ENCODE measurements at places on chromosomes 3 and 15. TPM values are rescaled to one million over a fixed set of nuclear protein-coding genes. Genes with fewer than 3 reads are reported as not detected.

DNA sequence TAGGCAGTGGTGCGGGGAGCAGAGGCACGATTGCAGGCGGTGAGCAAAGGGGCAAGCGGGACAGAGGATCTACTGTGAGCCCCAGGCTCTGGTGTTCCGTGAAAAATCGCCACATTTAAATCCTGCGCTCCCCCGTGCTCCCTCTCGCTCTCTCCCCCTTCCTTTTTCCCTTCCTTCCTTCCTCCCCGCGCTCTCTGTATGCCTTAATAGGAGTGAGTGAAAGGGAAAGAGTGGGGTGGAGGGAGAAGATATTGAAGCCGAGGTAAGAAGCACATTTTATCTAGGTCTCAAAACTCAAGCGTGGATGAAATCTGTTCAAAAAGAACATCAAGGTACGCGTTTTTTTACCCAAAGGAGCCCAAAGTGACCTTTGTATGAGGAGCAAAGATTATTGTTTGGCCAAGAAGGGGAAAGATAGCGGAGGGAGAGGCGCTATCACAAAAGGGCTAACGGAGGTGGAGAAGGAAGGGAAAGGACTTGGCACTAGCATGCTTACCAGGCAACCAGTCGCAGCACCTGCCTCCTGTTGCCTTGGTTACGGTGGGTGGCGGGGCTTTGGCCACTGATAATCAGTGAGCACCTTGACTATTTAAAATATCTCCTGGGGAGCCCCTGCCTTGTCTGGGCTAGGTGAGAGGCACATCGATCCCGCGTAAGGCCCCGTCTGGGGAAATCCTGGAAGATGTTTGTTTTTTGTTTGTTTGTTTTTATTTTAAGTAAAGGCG, 14.9 kb upstream of the AEN start:
- peaks cover 14% of the 10 kb centered on the region for H3K4me1 ChIP-seq
- peaks cover 2% of the 10 kb centered on the region for H3K36me3 ChIP-seq
- no peak for DNase-seq
- no peak overlapping the region for H3K4me3 ChIP-seq
- H3K27ac ChIP-seq, result no peak overlapping the region
- peaks cover 79% of the 10 kb centered on the region for H3K27me3 ChIP-seq

DNA sequence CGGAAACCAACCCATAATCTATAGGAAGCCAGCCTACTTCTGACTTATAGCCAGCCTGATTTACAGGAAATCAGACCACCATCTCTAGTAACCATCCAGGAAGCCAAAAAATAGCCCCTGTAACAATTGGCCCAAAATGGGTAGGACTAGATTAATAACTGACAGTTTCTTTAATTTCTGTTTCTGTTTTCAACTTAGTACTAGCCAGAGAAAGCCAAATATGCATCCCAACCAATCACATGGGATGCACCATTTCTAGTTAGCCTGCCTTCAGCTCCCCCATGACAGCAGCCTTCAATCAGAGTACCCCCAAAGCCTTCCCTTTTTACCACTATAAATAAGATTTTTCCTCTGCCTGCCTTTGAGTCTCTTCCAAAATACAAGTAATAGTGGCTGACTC, 239.1 kb upstream of the GADL1 start:
- no peaks in the 10 kb centered on the region for H3K27me3 ChIP-seq
- no peak overlapping the region for H3K4me3 ChIP-seq
- H3K36me3 ChIP-seq, result no peaks in the 10 kb centered on the region

DNA sequence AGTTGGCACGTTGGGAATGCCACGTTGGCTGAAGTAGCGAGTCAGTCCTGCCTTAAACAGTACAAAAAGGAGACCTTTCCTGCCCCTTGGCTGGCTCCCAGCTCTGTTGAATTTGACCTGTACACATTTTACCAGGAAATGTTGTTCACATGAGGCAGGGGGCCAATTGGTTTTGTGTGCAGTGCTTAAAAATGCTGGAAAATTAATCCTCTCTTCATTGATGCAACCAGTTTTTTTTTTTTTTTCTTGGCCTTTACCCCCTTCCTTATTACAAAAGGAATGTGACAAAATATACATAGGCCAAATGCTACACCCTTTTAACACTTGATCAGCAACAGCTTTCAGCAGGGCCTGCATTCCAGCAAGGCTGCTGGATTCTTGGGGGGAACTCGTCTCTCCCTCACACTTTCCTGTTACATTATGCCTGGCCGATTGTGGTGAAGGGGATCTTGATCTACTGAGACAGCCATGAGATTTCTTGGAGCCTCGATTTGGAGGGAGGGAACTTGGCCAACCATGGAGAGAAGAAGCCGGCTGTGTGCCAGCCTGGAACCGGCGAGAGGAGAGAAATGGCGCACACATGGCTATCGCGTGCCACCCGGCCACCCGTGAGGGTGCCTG, 93.1 kb downstream of the DNASE1L3 start:
- H3K4me1 ChIP-seq, result peaks cover 32% of the 10 kb centered on the region
- DNase-seq, result no peak
- peaks cover 30% of the 10 kb centered on the region for H3K36me3 ChIP-seq

DNA sequence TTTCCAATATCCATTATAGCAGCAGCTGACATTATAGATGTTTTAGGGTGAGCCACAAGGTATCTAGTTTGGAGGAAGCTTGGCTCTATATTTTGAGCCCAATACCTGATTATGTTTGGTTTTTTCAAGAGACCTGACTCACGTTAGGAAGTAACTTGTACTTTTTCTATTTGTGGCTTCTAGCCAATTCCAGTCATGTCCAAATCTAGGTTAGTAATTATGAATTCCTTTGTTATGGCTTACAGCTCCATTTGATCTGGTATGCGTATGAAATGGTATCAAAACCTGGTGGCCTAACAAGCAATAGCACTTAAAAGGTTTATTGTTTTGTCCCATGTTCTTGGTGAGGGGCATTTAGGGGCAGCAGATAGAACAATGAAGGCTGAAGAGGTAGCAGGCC, 115.9 kb downstream of the TOP2B start:
- no peaks in the 10 kb centered on the region for H3K4me1 ChIP-seq
- DNase-seq, result no peak
- no peak overlapping the region for H3K27ac ChIP-seq
- H3K4me3 ChIP-seq, result no peak overlapping the region
- H3K36me3 ChIP-seq, result no peaks in the 10 kb centered on the region

DNA sequence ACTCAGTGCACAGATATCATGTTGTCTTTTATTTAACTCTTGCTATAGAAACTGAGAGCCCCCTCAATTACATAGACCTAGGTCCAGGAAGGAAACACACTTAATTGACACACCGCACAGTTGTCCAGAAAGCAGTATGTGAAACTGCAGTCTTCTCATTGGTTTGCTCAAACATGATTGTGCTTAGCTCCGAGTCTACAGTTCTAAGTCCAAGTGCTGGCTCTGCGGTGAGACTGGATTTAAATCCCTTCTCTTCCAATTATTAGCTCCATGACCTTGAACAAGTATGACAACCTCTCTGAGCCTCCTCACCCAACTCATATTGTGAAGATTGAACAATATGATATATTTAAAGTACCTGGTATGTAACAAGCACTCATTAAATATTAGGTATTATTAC, 19.0 kb upstream of the AHSG start:
- H3K27me3 ChIP-seq, result no peaks in the 10 kb centered on the region
- H3K4me1 ChIP-seq, result peaks cover 14% of the 10 kb centered on the region
- H3K36me3 ChIP-seq, result no peaks in the 10 kb centered on the region

- H3K27me3 ChIP-seq, result no peaks in the 10 kb centered on the region
- H3K4me3 ChIP-seq, result no peak overlapping the region
- H3K36me3 ChIP-seq, result peaks cover 38% of the 10 kb centered on the region
- no peak for DNase-seq
- H3K4me1 ChIP-seq, result no peaks in the 10 kb centered on the region
- H3K27ac ChIP-seq, result no peak overlapping the region
Measured at GRCh38 chr3:52865994-52866393, 31.2 kb upstream of the MUSTN1 start.

DNA sequence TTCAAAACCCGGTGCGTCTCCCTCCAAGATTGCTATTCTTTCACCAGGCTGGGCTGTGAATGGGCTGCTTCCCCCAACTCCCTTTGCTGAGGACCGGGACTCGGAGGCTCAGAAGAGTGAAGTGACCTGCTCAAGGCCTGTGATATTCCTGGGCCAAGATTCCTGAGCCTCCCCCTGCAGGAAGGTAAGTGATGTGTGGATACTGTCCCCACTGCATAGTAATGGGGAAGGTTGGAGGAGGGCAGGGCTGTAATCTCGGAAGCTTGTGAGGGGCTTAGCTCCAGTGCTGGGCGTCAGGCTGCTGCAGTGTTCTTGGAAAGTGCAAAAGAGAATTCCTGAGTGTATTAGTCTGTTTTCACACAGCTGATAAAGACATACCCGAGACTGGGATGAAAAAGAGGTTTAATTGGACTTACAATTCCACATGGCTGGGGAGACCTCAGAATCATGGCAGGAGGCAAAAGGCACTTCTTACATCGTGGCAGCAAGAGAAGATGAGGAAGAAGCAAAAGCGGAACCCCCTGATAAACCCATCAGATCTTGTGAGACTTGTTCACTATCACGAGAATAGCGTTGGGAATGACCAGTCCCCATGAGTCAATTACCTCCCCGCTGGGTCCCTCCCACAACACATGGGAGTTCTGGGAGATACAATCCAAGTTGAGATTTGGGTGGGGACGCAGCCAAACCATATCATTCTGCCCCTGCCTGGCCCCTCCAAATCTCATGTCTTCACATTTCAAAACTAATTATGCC, 67.6 kb downstream of the EFCAB12 start:
- DNase-seq, result no peak
- H3K36me3 ChIP-seq, result no peaks in the 10 kb centered on the region
- no peak overlapping the region for H3K27ac ChIP-seq
- no peak overlapping the region for H3K4me3 ChIP-seq
- H3K27me3 ChIP-seq, result no peaks in the 10 kb centered on the region

GRCh38 chr3:80806673-80807072, 954.8 kb downstream of the GBE1 start:
- no peaks in the 10 kb centered on the region for H3K27me3 ChIP-seq
- DNase-seq, result no peak
- H3K27ac ChIP-seq, result no peak overlapping the region
- no peaks in the 10 kb centered on the region for H3K36me3 ChIP-seq
- H3K4me1 ChIP-seq, result no peaks in the 10 kb centered on the region

DNA sequence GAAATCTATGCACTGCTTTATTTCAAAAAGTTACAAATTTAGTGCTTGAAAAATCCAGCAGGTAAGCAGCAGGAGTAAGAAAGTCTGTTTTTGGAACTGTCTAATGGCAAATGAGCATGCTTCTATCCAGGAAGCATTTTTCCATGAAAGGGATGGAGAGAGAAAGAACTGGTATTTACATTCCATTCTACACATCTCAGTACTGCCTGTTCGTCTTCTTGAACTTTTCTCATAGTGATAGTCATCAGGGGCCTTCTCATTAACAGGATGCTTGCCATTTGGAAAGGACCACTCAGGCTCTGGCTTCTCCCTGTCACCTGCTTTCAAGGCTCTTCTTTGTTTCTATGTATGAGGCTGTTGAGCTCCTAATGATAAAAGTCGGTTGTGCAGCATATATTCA, 267.3 kb upstream of the IL12A start:
- DNase-seq, result no peak
- no peak overlapping the region for H3K4me3 ChIP-seq
- no peaks in the 10 kb centered on the region for H3K27me3 ChIP-seq

DNA sequence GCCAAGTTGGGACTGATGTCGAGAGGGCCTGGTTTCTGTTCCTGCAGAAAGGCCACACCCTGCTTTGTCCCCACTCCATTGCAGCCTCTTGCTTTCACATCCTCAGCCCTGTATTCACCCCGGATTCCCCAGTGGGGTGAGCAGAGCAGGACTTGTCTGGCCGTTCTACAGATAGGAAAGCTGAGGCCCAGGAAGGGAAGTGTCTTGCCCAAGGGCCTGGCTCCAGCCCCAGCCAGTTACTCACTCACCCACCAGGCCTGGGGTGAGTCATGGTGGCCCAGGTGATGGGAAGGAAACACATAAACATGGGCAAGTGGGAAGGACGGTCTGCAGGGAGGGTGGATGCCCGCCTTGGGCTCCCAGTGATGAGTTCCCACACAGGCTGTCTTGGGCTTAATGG, 6.1 kb upstream of the DUSP7 start:
- H3K27me3 ChIP-seq, result no peaks in the 10 kb centered on the region
- peaks cover 8% of the 10 kb centered on the region for H3K4me1 ChIP-seq
- H3K36me3 ChIP-seq, result no peaks in the 10 kb centered on the region
- no peak overlapping the region for H3K27ac ChIP-seq

DNA sequence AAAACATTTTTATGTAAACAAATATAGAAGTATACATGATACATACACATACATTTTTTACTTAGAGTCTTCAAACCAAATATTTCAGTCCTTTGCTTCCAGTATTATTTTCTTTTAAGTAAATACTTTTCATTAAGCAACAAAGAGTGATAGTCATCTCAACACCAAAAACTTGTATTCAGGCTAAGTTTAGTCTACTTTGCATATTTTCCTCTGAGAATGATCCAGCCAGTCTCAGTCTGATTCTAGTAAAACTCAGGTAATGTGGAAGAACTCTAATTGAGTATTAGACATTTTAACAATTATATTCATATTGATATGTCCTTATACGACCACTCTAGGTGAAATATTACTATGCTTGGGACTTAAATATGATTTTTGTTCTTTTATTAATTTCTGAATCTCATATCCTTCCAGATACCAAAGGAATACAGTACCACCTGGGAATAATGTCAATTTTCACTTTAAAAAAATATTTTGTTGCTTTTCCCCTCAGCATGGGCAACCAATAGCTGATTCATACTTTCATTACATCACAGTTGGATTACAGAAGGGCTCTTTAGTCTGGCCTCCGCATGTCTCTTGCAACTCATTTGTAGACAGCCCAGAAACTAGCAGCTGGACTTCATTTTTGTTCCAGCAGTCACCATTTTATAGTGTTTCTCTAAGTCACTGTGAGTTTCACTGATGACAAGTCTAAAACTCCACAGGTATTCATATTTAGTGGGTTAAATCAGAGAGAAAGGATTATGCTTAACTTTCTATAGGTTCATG, 390.4 kb downstream of the ZBTB20 start:
- no peak overlapping the region for H3K27ac ChIP-seq
- DNase-seq, result no peak

- peaks cover 37% of the 10 kb centered on the region for H3K4me1 ChIP-seq
- no peak for DNase-seq
- H3K4me3 ChIP-seq, result no peak overlapping the region
- H3K36me3 ChIP-seq, result peaks cover 22% of the 10 kb centered on the region
Measured at GRCh38 chr15:75112848-75113492, 88.7 kb upstream of the C15orf39 start.

Gene ANKRD34C
- not detected for total RNA-seq

Gene GOLGA6L10
- 0.97 TPM for total RNA-seq

Gene RTP1
- total RNA-seq, result not detected

Gene COL6A5
- total RNA-seq, result not detected

Data from activated CD4-positive, alpha-beta T cell treated with anti-CD3 and anti-CD28 coated beads, Interleukin-2, amount 10 ng/mL, durations not matched to agents 7 days and 5 days (primary cell).